Amygdala (tissue), 56 donors: ENCODE measurements at places on chromosomes 4 and X.

GRCh38 chr4:8581094-8581861 lies 1.1 kb downstream of the GPR78 start:
- DNase-seq: no peak

GRCh38 chrX:3690140-3690539 lies 23.3 kb downstream of the PRKX start:
- no peak for DNase-seq

GRCh38 chr4:174324236-174324635 lies 40.5 kb downstream of the CEP44 start:
- no peak for DNase-seq

GRCh38 chr4:56651056-56651350 lies 30.1 kb downstream of the HOPX start:
- DNase-seq: no peak

- DNase-seq: no peak
These were observed 42.3 kb upstream of the PRSS12 start for GRCh38 chr4:118395057-118395644.

DNA sequence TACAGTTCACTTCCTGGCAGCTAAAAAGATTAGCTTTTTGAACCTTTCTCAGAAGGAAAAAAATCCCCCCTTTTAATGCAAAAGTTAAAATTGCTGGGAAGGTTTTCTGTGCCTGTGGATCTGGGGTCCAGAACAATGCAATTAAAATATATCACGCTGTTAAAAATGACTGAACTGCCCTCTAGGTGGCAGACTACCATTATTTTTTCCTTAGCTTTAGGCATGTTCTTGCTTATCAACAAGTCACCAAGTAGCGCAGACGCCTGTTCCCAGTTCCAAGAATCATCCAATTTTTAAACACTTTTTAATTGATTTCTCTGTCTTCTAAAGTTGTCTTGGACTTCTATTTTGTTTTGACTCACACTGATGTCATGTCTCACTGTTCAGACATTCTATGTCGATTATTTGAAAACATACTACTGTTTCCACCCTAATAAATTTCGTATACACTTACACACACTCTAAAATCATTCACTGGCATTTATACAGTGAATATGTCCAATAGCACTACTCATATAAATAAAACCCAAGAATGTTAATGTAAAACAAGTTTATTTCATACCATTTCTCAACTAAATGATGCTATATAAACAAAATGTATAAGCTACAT lies 661.6 kb downstream of the RAPGEF2 start:
- DNase-seq: no peak

DNA sequence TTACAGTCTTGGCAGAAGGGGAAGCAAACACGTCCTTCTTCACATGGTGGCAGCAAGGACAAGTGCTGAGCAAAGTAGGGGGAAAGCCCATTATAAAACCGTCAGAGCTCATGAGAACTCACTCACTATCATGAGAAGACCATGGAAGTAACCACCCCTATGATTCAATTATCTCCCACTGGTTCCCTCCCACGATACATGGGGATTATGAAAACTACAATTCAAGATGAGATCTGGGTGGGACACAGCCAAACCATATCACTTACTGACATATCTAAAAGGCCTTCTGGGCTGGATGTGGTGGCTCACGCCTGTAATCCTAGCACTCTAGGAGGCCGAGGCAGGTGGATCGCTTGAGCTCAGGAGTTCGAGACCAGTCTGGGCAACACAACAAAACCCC lies 117.1 kb upstream of the USP9X start:
- DNase-seq: no peak

GRCh38 chrX:72382202-72382595 lies 76.5 kb upstream of the CITED1 start:
- no peak for DNase-seq
